ENCODE measurements at places on chromosomes 2 and 18.
A peak's percentile ranks its signal among the peaks of the same experiment; 100 is the strongest.

DNA sequence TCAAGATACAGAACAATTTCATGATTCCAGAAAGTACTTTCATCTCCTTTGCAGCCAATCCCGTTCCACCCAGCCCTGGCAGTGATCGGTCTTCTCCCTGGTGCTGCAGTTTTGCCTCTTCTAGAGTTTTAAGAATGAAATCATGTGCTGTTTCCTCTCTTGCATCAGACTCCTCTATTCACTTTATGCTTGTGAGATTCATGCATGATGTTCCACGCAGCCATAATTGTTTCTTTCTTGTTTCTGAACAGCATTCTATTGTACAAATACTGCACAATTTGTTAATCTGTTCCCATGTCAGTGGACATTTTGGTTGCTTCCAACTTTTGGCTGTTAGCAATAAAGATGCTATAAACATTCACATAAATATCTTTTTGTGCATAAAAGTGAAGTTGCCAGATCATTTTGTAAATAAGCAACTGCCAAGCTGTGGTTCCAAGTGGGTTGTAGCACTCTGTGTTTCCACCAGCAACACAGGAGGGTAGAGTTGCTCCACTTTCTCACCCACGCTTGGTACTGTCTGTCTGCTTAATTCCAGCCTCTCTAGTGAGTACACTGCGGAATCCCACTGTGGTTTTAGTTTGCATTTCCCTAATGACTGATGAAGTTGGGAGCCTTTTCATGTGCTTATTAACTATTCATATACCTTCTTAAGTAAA, 104.5 kb downstream of the TWIST2 start:
- DNase-seq: no peak

GRCh38 chr2:47075361-47076125, 79.6 kb downstream of the STPG4 start:
- no peak for DNase-seq

- no peak for DNase-seq
Observed at GRCh38 chr18:67621906-67622305, 105.4 kb upstream of the DSEL start.

DNA sequence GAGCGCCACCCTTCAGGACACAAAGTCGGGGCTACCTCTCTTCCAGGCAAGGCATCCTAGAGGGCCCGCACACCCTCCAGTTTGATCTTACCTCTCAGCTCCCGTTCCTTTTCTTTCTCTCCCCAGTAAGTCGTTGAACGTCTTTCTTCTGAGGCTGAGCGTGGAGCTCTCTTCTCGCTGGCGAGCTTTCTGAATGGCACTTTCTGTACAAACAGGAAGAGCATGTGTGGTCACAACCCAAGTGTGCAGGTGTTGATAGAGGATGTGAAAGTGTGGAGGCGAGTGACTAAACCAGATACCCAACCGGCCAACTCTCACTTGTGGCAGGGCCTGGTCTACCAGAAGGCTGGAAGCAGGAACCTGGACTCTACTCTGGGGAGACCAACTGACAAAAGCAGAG, at the start of gene AFF3:
Gene AFF3, minus strand, starts transcription at position 198 of the 400 bp plus-strand sequence. CDS start 38,136 bp downstream, outside the sequence.
- DNase-seq: no peak

- no peak for DNase-seq
Observed at GRCh38 chr2:641872-642815, 35.1 kb downstream of the TMEM18 start.

DNA sequence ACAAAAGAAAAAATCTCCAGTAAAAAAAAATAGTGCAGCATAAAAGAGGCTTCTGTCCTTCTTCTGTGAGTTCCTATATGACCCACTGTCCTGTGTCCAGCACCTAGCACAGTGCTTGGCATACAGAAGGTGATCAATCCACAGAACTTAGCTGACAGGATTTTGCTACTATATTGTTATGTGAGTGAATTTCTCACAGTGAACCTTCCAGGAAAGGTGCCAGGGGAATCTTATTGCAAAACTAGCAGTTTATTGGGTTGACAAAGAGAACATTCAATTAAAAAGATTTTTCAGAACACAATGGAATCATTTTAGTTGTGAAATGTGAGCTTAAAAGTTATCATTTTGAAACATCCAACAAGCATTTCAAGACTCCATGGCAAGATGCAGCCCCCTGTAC, 12.4 kb upstream of the TRIB2 start:
- DNase-seq: no peak

DNA sequence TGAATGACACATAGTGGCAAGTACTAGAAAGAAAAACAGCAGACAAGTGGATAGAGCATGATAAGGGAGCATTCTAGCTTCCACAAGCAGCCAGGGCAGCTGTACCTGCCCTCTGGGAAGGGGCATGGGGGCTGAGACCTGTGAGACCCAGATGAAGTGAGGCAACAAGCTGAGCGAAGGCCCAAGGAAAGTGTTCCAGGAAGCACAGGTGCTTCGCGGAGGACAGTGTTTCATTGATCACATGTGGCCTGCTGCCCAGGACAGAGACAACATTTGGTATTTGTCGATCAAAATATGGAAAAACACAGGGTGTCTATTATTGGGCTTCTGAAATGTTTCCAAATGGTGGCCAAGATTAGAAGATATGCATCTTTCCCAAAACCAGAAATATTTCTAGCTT, 149.1 kb downstream of the ZNF516 start:
- DNase-seq: no peak

DNA sequence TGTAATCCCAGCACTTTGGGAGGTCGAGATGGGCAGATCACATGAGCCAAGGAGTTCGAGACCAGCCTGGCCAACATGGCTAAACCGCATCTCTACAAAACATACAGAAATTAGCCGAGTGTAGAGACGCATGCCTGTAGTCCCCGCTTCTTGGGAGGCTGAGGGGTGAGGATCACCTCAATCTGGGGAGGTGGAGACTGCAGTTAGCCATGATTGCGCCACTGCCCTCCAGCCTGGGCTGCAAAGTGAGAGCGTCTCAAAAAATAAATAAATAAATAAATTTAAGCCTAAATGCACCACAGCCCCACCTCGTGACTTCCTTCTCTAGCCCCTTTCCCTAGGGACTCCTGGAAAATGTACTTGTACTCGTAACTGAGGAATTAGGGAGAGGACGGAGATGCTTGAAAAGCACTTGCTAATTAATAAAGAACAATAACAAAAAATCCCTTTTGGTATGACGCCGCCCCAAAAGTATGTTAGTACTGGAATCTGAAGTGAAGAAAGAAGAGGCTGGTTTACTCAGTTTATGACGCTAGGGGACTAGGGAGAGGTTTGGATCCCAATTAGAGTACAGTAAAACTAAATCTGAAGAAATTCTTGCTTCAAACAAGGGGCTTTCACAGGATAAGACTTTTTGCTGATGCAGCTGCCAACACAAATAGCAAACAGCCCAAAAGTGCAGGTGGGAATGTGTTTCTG, 887 bp upstream of the ZNF396 start:
- DNase-seq: no peak

GRCh38 chr2:13019781-13020180, 303.0 kb downstream of the TRIB2 start:
- DNase-seq: no peak

DNA sequence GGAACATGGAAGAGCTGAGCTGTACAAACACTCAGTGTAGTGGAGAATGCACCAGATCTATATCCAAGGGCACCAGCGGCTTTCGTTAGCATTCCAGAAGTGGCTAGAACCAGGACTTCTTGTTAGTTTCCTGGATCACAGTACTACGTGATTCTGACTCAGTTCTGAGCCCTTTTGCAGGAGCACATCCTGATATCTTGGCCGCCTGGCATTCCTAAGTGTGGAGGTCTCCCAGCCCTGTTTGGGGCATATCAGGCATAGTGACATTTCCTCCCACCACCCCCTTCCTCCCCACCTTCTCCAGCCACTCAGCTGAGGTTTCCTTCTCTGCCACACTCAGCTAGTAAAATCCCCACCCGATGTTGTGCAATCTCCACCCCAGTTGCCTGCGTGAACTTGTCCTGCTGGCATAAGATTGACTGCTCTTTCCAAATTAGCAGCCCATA, 63.4 kb downstream of the BMP10 start:
- DNase-seq: no peak

- DNase-seq: no peak
Observed at GRCh38 chr18:71443706-71444480, 1100.2 kb downstream of the CBLN2 start.

- DNase-seq: peak; percentile 52
Observed at GRCh38 chr2:26018184-26019055, 15.5 kb upstream of the RAB10 start.

DNA sequence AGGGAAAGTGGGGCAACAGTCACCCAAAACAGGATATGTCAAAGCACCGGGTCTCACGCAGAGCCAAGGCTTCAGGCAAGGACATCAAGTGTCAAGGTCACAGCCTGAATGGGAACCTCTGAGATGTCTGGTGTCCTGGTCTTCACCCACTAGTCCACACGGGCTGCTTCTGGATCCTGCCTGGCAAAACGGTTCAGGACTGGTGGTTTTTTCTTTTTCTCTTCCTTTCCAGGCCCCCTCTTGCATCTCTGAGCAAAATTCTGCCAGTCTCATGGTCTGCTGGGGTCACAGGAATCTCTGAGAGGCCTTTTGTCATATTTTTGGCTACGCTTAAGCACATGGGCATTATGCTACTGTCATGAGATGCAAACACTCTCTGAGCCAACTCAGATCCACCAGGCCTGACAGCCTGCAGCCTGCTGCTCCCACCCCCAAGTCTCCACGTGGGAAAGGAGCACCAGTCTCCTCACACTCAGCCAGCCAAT, 518.2 kb upstream of the ZEB2 start:
- DNase-seq: no peak

- no peak for DNase-seq
Observed at GRCh38 chr18:25827228-25827627, 263.2 kb downstream of the SS18 start.

DNA sequence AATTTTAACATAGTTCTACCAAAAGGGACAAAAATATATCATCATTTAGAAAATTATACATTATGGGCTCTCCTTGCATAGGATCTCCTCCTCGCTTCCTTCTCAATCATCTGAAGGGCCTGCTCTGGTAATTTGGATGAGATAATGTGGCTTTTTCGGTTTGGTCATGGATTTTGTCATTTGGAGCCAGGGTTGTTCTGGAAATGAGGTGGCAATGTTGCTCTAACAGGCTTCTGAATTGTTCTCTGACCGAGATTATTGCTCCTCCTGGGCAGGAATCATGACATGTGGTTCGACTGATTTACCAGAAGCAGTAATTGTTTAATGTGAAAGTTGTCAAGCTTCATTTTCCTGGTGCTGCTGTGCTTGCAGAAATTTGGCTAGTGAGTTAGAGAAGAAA, 194.7 kb upstream of the ERBB4 start:
- DNase-seq: no peak

DNA sequence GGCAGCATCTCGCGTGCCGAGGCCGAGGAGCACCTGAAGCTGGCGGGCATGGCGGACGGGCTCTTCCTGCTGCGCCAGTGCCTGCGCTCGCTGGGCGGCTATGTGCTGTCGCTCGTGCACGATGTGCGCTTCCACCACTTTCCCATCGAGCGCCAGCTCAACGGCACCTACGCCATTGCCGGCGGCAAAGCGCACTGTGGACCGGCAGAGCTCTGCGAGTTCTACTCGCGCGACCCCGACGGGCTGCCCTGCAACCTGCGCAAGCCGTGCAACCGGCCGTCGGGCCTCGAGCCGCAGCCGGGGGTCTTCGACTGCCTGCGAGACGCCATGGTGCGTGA, 10.7 kb downstream of the ZAP70 start:
- DNase-seq: no peak

- DNase-seq: peak; percentile 46
Observed at GRCh38 chr2:104733226-104733943, 120.5 kb upstream of the POU3F3 start.

GRCh38 chr18:22032392-22032961, 136.9 kb upstream of the GATA6 start:
- DNase-seq: no peak

DNA sequence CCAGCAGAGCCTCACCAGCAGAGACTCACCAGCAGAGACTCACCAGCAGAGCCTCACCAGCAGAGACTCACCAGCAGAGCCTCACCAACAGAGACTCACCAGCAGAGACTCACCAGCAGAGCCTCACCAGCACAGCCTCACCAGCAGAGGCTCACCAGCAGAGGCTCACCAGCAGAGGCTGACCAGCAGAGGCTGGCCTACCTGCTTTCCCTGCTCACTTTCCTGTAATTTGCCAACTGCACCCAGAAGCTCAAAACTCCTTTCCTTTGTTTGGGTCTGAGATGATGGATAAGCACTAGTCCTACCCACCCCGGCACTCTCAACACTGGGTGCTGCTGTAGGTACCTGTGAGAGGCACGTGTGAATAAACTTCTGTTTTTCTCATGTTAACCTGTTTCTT, 36.4 kb upstream of the PXDN start:
- DNase-seq: no peak

DNA sequence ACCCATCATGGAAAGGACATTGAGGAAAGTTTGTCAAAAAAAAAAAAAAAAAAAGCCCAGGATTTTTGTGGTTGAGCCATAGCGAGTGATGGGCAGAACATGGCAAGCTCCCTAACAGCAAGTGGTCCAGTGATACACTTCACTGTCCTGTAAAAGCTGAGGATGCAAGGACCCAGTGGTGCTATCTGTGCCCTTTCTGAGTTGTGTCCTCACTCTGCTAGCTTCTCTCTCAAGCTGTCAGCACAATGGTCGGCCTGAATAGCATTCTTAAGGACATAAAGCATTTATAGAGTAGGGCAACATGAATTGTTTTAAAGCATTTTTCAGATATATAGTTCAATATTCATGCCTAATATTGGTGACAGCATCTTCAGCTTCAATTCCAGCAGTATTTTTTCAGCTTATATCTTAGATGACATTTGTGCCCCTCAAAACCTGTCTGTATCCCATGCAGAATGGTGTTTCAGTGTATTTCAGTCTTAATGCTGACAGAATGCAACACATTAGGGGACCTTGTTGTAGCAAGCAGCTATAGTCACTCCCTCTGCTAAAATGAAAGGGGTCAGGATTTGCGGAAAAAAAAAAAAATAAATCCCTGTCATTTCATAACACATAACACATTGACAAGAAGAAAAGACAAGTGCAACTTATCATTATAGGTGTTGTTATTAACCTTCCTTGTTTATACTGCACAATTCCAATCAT, 496.7 kb downstream of the THSD7B start:
- DNase-seq: no peak

DNA sequence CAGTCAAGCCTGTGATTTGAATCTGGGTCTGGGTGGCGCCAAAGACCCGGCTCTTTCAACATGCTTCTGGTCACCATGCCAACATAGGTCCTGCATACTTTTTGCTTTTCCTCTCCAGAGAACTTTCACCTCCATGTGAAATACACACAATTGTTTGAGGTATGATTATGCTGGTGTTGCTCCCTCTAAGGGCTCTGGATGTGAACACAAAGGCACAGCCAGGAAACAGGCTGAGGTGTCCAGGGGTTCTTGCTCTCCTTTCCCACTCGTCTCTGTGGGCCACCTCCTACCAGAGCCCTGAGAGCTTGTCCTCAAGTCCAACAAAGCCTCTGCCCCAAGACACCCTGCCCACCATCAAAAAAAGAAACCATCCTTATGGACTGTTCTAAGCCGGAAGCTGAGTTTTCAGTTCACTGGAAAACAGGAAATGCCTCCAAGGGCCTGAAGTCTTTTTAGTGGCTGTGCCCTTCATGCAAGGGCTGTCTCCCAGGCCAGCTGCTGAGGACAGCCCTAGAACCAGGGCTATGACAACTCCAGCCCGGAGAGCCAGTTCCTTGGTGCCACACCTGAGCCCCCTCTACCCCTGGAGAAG, 100.2 kb upstream of the EPAS1 start:
- DNase-seq: peak; percentile 14
